CD4-positive, alpha-beta T cell (primary cell): ENCODE measurements at places on chromosomes 4 and X.
A peak's percentile ranks its signal among the peaks of the same experiment; 100 is the strongest.

GRCh38 chr4:113285501-113285900 is 236.0 kb downstream of the ANK2 start:
- DNase-seq = no peak

- no peak for DNase-seq
Measured at GRCh38 chrX:41067721-41068120, 17.5 kb upstream of the USP9X start.

DNA sequence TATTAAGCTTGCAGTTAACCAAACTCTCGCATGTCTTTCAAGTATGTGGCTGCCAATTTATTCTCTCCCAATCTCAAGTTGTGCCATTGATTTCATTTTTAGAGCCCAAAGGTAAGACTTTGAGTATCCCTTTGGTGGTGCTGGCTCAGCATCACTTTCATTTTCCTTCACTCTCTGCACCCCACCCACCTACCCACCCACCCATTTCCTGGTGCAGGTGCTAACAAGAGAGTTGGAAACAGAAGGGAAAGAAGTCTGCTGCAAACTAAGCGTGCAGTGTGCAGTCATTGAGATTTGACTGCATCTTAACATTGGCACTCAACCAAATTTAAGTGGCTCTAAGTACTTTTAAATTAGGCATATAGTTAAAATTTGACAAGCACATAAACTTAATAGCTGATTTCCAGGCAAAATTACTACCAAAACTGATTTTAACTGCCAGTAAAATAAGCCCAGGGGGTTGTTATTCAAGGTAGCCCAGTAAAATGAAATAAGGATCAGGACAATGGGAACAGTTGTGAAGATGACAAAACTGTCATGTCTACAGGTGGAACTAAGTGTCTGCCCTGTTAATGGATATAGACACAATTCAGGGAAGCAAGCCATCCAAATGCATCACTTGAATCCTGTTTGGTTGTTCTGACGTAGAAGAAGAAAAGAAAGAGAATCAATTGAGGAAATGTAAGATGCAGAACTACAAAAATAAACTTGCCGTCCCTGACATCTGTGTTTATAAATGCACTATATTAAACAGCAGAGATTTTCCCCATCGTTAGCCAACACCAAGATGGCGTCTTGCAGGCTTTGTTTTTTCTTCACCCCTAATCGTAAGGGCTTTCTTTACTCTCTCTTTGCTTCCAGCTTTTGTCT is 184.2 kb downstream of the KDR start:
- peak; percentile 37 for DNase-seq

DNA sequence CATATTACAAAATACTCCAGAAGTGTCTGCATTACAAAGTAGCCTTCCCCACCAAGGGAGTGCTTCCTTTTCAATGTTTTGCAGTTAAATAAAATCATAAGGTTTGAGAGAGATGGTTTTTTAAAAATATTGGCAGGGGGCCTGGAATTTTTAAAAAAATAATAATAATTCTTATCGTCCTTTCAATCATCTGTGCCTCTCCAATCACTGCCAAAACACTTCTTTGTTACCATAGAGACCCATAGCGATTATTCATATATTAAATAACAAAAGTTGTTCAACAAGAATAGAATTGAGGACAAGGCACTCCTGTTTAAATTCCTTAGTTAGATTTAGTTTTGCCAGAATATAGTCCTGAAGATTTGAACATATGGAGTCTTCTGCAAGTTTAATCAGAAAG is 203.1 kb downstream of the FAT4 start:
- DNase-seq = no peak

DNA sequence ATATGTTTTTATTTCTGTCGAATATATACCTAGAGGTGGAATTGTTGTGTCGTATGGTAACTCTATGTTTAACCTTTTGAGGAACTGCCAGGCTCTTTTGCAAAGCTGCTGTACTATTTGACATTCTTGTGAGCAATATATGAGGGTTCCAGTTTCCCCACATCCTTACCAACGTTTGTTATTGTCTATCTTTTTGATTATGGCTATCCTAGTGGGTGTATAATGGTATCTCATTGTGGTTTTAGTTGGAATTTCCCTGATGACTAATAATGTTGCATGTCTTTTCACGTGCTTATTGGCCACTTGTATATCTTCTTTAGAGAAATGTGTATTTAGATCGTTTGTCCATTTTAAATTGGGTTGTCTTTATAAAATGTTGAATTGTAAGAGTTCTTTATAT is 24.5 kb downstream of the REPS2 start:
- DNase-seq = no peak

GRCh38 chr4:14046642-14047041 is 419.1 kb upstream of the BOD1L1 start:
- DNase-seq = no peak
